Cortex of kidney (tissue), 1 donor: ENCODE measurements at places on chromosomes 6 and 20.

DNA sequence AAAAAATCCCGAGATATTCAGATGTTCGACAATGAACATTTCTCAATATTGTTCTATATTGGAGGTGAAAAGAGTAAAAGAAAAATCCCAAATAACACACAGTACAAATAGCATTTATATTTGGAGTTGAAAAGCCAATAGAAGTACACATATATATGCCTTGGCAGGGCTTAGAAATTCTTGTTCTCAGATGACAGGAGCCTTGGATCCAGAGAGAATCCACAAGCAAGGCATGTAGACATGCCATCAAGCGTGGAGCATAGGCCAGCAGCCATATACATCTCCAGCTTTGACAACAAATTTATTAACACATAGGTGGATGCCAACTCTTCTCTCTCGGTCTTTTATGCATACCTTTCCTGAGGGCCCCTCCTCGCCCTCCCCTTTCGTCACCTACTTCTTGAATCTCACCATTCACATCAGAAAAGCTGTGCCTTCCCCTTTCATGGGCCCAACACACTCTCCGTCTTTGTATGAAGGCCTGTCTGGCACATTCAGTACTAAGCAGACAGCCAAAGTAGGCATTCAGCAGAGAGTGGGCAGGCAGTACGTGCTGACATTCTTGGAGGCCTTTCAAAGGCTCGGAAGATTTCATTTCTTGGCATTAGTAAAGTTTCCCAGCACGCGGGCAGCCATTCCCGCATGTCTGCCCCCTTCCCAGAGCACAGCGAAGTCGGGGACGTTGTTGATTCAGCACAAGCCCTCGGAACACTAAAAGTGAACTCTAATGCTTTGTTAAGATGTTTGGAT lies 18.2 kb downstream of the NEDD9 start:
- no peak for DNase-seq

GRCh38 chr20:40160097-40160550 lies 528.9 kb downstream of the MAFB start:
- DNase-seq, result no peak

DNA sequence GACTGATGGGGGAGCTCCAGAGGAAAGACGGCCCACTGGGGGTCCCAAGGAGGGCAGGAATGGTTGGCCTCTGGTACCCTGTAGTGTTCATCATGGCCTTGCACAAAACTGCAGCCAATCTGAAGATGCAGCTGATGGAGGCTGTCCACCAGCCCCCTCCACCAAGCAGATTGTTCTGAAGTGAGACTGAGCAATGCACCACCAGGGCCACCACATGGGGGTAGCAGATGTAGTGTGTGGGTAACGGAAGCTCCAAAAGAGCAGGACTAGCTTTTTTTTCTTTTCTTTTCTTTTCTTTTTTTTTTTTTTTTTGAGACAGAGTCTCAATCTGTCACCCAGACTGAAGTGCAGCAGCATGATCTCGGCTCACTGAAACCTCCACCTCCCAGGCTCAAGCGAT lies 181.0 kb upstream of the MYLIP start:
- no peak for DNase-seq

DNA sequence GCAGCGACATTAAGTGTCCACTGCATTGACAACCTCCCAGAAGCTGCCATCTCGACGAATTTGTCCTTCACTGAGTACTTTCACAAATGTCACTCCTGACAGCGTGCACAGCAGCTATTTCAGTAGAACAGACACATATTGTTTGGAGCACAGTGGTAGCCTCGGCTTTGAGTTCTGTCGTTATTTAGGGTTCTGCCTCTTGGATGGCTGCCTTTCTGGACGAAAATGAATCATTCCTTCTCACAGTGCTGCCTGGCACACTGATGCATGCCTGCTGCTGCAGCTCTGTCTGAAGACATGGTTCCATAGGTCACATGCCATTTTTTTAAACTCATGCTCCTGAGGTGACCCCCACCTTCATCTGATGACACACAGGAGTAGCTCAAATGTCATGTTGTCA lies 477.0 kb downstream of the C6orf118 start:
- no peak for DNase-seq

GRCh38 chr6:155495011-155495768 lies 39.6 kb upstream of the NOX3 start:
- no peak for DNase-seq

DNA sequence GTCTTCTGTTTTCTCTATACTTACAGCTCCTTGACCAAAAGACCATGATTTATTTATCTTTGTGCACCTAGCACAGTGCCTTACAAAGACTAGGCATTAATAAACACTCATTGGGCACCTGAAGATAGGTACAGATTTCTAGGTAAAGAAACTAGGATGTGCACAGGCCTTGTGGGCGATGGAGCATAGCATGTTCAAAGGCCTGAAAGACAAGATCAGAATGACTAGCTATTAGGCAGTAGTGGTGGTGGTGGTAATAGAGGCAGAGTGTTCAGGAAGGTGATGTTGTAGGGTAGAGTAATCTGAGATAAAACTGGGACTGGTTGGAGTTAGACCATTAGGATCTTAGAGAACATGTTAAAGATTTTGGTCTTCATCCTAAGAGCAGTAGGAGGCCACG lies 3.9 kb downstream of the TXLNB start:
- DNase-seq, result no peak

DNA sequence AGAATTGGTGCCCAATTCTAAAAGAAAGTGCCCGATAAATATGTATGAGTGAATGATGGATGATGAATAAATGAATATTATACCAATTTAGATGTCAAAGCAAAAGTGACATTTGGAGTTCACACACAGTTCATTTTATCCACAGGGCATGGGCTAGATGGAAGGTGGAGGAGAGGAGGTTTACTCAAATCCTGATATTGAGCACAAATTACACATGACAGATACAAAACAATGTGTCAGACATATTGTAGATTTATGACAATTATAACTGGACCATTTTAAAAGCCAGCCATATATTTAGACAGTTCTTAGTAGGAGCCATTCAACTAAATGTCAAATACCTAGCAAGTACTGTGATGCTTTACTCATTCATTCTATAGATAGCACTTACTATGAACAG lies 23.4 kb upstream of the PHACTR1 start:
- DNase-seq, result no peak

DNA sequence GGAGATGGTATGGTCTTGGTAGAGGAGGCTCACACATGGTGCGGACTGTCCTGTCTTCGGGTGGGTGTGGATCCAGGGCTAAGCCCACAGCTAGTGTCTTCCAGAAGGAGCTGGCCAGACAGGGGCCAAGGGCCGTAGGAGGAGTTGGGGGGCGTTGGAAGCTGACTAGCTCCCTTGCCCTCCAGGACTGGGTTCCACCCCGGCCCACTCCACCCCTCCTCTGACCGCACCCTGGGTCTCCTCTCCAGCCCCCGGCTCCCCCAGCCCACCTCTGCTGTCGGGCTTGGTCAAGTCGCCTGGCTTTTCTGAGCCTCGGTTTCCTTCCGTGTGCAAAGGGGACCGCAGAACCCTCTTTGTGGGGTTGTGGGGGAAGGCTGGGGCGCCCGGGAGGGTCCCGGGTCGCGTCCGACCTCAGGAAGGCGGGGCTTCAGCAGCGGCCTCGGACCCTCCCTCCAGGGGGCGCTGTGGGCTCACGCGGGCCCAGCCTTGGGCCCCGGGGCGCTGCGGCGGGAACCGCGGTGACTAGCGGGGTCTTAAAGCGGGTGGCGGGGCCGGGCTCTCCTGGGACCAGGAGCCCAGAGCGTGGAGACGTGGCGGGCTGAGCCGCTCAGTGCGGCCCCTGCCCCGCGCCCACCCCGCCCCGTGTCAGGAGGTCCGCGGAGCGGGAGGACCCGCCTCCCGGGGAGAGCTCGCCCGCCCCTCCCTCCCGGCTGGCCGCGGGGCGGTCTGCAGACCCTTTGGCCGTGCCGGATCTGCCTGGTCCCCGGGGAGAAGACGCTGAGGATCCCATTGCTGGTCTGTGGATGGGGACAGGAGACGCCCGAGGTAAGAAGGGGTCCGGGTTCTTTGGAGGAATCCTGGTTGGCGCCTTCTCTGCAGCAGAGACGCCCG lies 5.4 kb downstream of the NPBWR2 start:
- no peak for DNase-seq

GRCh38 chr20:3479025-3479424 lies 8.2 kb downstream of the ATRN start:
- DNase-seq, result no peak

DNA sequence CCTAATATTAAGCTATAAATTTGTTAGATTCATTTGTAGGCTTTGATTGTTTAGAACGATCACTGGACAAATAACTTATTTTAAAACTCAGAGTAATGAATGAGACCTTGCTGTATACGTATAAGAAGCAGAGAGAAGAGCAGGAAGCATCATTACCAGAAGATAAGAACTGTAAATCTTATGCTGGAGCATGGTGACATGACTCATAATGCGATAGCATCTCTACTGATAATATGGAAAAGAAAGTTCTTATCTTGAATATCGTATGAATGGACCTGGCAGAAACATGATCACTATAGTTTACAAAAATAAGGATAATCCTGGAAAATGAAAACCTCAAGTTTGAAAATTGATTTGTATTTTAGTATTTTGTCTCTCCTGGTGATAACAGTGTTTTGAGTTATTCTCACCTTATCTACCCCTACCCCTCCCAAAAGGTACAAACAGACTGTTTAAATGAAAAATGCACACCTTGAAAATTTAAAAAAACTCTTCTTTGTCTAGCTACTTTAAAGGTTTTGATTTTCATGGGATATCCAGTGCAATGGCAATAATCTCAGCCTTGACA lies 2.0 kb upstream of the ZSCAN26 start:
- DNase-seq, result no peak

- DNase-seq, result no peak
These were observed 28.4 kb downstream of the SYNDIG1 start for GRCh38 chr20:24497851-24498250.

- no peak for DNase-seq
These were observed 1.1 kb downstream of the TCP1 start for GRCh38 chr6:159788276-159788675.

DNA sequence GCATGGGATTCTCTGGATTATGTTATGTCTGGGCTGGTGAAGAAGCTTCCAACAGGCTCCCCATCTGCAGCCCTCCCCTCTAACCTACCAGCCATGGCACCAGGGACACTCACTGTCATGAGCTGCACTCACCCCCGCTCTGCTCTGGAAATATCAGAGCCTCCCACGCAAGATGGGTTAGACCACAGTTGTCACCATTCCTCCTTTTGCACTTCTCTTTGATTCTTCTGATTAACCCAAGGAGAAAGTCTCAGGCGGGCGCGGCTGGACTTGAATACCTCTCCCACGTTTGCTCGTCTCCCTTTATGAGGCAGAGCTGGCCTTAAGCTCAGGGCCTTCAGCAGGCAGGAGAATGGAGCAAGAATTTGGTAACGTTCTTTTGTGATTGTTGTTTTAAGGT lies 128.1 kb downstream of the CEBPB start:
- no peak for DNase-seq

DNA sequence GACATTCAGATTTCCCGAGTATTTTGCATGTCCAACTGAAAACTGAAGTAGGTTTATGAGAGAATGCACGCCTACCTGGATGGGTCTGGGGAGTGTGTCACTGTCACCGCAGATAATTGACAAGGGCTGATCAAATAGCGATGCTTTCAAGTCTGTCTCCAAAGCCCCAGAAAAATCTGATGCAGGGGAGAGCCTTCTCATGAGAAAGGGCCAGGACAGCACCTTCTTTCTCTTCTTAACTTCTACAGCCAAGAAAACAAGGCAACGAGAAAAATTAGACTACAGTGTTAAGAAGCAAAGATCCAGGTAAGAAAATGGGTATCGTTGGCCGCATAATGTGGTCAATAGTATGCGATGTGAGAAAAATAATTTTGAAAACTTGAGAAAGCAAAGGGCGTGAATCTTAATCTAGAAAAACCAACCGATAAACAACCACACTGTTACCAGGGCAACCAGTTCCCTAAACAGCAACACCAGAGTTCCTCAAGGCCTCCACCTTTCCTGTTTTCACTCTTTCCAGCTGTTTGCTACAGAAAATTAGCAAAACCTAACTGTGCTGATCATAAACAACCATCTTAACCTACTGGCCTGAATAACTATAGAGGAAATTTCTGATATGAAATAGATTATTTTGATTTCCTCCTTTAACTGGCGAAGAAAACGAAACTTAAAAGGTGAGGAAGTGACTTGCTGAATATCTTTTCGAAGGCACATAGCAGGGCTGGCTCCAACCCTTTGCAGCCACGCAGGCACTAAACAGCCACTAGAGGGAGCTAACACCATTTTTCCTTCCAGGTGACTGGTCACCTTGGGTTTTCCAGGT lies 2.6 kb downstream of the TAGAP start:
- DNase-seq, result no peak

DNA sequence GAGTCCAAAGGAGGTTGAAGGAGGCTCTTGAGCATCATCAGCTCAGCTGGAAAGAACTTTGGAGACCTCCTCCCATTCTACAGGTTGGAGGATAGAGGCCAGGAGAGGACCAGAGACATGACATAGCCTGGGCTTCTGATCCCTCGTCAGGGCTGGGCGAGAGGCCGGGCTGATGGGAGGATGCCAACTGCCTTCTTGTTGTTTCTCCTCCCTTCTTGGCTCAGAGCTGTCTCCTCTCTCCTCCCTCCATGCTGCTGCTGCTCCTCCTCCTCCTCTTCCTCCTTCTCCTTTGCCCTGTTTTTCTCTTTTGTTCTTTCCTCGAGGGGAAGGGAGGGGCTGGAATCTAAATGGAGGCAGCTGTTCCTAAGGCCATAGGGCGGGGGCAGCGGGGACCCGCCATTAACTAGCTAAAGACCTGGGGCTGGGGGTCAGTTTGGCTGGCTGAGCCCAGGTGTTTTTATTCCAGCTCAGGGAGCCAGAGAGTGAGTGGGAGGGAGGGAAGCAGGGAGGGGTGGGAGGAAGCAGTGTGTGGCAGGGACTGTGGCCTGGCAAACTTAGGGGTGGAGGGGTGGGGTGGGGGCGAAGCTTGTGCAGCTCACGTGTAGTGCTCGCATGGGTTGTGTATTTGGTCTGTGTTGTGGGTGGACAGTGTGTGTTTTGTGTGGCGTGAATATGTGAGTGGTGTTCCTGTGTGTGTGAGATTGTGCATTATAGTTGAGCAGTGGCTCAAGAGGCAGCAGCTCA lies 84.8 kb downstream of the CD40 start:
- DNase-seq, result no peak

- no peak for DNase-seq
These were observed 35.6 kb upstream of the TRAM2 start for GRCh38 chr6:52612336-52613054.

- DNase-seq, result no peak
These were observed 15.0 kb downstream of the ESR1 start for GRCh38 chr6:151822252-151823111.

DNA sequence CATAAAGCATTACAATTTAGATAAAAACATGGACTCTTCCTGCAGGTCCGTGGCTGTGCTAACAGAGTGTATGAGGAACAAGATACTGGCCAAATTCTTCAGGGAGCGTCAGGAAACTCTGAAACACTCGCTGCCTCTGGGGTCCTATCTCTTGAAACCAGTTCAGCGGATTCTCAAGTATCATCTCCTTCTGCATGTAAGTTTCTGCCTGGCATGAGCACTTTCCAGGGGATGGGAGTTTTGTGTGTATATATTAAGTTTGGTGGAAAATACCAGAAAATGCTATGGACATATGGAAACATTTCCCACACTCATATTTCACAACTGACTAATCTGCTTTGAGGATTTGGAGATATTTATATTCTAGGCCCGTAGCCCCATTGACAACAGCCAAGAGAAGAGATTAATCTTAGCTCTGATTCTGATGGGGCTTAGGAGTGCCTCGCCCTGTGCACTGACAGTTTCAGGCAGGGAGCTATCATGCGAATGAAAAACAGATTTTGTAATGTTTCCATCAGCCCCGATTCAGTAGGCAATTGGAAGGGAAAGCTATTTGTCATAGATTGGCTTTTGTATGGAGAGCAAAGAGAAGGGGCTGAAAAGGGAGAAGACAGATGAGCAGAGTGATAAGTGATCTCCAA lies 64.7 kb upstream of the MTHFD1L start:
- no peak for DNase-seq
